Mesenchymal stem cell (in vitro differentiated cells and primary cell): ENCODE measurements at places on chromosomes 16 and 17.
A peak's percentile ranks its signal among the peaks of the same experiment; 100 is the strongest.

GRCh38 chr17:1227917-1228780, 42.1 kb upstream of the BHLHA9 start:
- no peak for DNase-seq

DNA sequence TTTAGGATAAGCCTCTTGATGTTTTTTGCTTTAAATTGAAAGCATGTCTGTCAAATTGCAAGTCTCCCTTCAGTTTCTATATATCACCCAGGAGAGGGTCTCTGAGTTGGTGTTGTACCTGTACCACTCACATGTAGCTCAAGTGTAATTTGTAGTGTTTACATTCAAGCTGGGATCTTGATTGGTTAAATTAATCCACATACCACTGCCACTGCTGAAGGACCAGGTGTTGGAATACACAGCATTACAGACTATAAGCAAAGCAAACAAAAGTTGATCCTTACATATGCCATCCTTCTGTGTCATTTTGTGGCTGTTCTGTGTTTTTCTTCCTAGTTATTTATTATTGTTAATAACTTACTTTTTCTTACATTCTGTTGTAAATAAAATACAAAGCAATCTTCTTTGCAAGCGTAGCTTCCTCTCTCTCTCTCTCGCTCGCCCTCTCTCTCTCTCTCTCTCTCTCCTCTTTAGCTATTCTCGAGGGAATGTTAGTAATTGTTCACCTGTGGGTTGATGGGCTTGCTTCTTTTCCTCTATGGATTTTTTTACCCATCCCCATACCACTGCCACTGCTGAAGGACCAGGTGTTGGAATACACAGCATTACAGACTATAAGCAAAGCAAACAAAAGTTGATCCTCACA, 20.8 kb upstream of the NOL11 start:
- no peak for DNase-seq

- peak; percentile 55 for DNase-seq
These were observed 52.4 kb upstream of the MRPS23 start for GRCh38 chr17:57902117-57902799.

DNA sequence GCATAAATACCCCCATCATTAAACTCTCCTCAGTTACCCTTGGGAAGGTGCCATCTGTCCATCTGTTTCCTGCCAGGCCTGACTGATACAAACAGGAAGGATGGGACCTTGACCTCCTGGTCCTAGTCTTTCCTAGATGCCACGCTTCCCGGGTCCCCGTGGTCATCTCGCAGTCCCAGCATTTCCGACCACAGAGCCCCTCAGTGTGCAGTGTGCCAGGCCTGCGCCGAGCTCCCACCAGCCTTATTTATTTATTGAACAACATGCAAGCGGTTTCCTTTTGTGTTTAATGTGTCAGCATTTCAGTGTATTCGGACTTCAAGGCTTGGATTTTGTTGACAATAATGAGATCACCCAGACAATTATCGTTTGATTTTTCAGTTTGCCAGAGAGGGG, 45.6 kb upstream of the NKD1 start:
- DNase-seq, result no peak

DNA sequence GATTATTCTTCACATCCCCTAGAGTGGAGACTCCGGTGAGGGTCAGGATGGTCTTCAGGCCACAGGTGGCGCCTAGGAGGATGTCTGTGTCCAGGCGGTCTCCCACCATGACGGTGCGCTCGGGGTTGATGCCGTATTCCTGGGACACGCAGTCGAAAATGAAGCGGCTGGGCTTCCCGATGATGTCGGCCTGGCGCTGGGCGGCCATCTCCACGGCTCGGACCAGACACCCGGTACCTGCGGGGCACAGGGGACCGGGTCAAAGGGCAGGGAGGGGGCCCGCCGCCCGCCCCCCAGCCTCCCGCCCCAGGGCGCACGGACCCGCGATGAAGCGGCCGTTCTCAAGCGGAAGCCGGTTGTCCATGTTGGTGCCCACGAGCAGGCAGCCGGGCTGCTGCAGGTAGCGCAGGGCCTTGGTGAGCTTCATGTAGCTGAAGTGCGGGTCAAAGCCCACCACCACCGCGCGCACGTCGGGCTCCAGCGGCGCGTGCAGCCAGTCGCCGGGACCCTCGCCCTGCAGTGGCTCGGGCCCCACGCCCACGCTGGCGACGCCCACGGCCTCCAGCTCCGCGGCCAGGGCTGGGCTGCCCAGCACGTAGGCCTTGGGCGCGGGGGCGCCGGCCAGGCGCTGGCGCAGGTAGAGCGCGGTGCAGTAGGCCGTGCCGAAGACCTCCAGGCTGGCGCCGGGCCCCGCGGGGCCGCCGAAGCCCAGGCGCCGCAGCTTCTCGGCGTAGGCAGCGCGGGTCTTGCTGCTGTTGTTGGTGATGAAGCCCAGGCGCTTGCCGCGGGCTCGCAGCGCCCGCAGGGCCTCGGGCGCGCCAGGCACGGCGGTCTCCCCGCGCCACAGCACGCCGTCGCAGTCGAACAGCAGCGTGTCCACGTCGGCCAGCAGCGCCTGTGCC, 572 bp downstream of the PGP start:
- no peak for DNase-seq
